Hepatocyte (in vitro differentiated cells): ENCODE measurements at places on chromosomes 4 and X. TPM values are rescaled to one million over a fixed set of nuclear protein-coding genes. Genes with fewer than 3 reads are reported as not detected.

The STS gene
- 3.7 and 4.4 TPM in 2 replicates for polyA plus RNA-seq

- no peak overlapping the region for H3K4me3 ChIP-seq
- no peaks in the 10 kb centered on the region for H3K36me3 ChIP-seq
- no peaks in the 10 kb centered on the region for H3K4me1 ChIP-seq
- H3K27me3 ChIP-seq, result no peaks in the 10 kb centered on the region
Observed at GRCh38 chrX:50726296-50726695, 87.7 kb downstream of the SHROOM4 start.

DNA sequence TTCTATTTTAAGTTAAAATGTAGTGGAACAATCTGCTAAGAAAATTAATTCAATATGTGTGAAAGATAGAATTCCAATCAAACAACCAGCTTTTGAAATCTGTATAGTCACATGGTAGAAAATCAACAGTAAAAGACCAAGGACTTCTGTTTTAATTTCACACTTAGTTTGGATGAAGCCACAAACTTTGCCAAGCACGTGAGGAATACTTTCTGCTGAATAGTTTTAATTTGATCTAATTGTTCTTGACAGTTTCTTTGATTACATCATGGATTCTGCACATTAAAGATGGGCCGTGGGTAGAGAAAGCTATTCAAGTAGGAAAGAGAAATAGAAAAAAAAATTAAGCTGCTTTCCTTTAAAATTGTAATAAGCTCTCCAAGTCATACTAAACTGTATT, 137.9 kb upstream of the FAM241A start:
- H3K36me3 ChIP-seq, result no peaks in the 10 kb centered on the region
- no peak overlapping the region for H3K27ac ChIP-seq
- H3K4me1 ChIP-seq, result peaks cover 4% of the 10 kb centered on the region
- H3K27me3 ChIP-seq, result no peaks in the 10 kb centered on the region
- DNase-seq, result no peak

GRCh38 chrX:155694649-155695048, 81.9 kb upstream of the TMLHE start:
- H3K27me3 ChIP-seq, result no peaks in the 10 kb centered on the region
- no peaks in the 10 kb centered on the region for H3K4me1 ChIP-seq
- H3K27ac ChIP-seq, result no peak overlapping the region
- no peak overlapping the region for H3K4me3 ChIP-seq
- no peak for DNase-seq

DNA sequence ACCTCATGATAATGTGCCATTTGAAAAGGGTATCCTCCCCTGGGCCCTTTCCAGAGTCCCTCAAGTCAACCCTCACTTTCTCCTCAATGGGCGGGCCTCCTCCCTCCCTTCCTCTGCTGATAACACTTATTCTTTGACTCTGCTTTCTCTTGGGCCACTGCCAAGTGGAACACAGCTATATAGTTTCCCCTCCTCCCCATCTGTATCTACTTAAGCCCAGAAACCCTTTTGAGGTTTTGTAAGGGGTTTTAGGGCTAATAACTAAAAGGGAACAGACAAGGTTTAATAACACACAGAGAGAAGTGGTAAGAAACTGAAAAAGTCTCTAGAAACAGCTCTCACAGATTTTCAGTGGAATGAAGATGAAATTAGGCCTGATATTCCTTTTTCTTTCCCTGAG, 116.7 kb downstream of the GPC3 start:
- no peak overlapping the region for H3K4me3 ChIP-seq
- H3K27me3 ChIP-seq, result no peaks in the 10 kb centered on the region
- H3K4me1 ChIP-seq, result no peaks in the 10 kb centered on the region
- DNase-seq, result no peak
- no peaks in the 10 kb centered on the region for H3K36me3 ChIP-seq
